ENCODE measurements at places on chromosomes 16 and 17.

DNA sequence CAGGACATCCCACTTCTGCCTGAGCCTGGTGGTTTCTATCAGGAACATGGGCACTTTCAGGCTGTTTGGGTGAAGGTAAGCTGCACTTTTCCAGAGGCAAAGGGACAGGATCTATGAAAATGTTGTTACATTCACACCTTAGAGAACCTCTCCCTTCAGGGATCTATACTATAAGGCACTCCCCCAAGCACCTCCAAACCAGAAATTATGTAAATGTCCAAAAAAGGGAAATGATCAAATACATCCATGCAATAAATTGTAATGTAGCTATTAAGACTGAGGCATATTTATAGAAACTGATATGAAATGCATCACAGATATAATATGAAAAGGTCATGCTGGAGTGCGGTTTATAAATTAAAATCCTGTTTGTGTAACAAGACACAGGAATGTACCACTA is 23.3 kb upstream of the COG7 start:
- no peak for DNase-seq

- DNase-seq, result no peak
These were observed 6.7 kb downstream of the MMP28 start for GRCh38 chr17:35788477-35789368.

GRCh38 chr16:5459863-5460262 is 362.3 kb upstream of the EEF2KMT start:
- DNase-seq, result no peak

- no peak for DNase-seq
These were observed 46.9 kb upstream of the SIAH1 start for GRCh38 chr16:48432136-48432535.

GRCh38 chr17:60557805-60558204 is 31.8 kb upstream of the APPBP2 start:
- no peak for DNase-seq

DNA sequence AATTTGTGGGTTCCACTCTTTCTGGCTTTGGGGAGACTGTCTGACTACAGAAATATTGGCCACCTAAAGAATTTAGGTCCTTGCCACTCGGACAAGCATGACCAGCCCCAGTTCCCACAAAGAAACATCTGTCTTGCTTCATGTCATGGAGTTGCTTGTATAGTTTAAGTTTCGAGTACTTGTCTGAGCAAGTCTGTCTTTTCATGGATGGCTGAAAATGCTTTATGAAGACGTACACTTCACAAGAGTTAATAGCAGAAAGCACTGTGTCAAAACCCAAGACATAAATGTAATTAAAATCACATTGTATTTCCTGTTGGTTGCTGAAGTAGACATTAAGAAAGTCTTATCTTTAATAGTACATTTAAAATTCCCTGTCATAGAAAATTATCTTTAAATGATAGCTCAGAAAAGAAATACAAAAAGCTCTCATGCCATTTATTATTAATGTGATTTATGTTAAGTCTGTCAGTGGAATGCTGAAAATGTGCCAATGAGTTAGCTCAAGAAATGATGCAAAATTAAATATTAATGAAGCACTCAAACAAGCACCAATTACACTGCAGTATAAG is 29.8 kb upstream of the XYLT2 start:
- peak; percentile 85 for DNase-seq

DNA sequence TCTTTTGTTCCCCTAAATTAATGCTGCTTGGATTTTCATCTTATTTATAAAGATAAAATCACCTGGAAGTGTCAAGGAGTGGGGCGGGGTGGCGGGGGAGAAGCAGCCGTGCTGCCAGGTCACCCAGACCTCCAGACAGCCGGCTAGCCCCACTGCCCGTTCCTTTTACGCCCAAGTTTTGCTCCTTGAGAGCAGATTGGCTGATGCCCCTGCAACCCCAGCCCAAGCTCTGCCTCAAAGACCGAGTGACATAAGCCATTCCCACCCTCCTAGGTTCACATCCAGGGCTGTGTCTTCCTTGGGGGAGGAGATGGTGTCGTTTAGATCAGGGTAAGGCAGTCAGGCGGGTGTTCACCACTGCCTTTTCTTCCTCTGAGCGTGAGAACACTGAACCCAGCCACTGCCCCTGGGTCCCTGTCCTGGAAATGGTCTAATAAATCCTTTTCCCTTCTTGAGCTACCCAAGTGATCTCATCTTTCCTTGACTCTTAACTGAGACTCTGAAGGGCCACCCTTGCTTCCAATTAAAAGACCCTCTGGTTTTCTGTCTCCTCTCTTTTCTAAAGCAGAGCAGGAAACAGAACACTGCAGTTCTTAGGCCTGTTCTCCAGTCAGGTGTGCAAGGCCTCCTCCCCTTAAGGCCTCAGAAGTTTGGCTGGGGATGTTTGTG is 5.7 kb downstream of the PDF start:
- DNase-seq, result no peak

DNA sequence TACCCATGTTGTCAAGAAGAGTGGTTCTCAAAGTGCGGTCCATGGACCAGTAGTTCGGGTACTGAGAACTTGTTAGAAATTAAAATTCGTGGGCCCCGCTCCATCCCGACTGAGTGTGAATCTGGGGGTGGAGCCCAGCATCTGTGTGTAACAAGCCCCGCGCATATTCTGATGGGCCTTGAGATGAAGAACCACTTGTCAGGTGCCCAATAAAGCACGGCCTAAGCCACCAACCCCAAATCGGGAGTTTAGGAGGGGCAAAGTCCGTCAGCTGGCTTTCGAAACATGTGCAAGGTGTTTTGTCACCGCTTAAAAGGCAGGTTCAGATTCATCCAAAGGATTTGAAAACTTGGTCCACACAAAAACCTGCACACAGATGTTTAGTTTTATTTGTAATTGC is 29.5 kb downstream of the PSMD12 start:
- DNase-seq, result no peak

DNA sequence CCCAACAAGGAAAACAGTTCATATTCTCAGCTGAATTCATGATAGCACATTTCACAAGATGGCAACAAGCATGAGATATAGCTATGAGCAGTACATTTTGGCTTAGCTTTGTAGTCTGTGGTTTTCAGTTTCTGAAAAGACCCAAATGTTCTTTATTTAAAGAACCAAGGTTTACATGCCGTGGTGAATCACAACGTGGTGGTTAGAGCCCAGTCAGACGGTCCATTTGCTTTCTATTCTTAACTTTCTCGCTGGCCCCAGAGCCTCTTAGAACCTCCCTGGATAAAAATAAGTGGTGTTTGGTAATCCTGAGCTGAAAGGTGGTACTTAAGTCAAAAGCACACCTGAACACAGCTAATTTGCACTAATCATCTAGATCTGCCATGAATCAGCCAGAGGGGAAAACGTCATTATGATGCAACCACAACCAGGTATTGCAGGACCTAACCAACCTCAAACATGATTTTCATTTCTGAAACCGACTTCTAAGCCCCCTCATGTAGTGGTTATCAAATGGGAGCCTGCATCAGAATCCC is 18.6 kb upstream of the HAPSTR1 start:
- DNase-seq, result peak; percentile 21

All from DMS79 (cell line).